ENCODE measurements at places on chromosomes 13 and 19.

DNA sequence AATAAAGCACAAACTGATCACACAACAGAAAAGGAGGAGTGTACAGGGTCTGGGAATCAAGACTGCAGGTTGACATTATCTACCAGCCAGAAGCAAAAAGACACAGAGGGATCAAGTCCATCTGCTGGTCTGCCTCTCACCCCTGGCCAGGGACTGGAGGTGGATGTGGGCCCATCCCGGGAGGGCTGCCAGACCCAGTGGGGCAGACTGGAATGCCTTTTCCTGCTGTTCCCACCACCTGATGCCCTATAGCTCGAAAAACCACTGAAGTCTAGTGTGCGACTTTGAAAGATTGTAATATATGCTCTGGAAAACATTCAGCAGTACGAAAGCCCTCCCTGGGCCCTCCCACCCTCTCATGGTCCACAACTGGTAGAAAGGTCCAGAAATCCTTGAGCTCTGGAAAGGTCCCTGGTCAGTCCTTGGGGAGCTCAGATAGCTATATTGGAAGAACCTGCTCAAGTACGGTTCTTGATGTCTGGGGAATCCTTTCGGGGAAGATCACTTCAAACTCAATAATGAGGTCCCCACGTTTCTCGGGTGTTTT is 2.6 kb downstream of the DNAJB1 start:
- DNase-seq = no peak

DNA sequence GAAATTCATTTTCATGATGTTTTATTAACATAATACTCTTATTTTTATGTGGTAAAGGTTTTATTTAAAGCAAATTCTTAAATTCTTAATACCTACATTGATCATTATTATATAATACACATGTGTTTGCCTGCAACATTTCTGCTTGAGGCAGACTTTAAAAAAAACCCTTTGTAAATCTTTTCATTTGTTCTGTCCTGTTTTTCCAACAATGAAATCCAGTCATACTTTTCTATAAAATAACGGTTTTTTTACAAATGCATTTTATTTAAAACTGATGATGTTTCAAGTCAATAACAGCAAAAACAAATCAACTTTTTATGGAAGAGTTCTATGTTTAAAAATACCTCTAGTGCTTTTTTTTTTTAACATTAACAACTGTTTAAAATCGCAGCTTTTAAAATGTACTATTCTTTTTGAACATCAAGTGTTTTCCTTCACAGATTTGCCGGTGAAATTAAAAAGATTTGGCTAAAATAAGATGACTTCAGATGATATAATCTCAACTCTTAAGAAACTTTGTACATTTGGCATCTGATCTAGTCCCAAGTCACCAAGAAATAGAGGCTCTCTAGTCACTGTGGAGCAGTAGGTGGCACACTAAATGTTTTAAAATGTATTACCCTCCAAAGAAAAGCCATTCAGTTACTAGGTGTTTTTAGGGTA is 5.1 kb downstream of the POU4F1 start:
- no peak for DNase-seq

- DNase-seq = no peak
These were observed 894.4 kb upstream of the PCDH9 start for GRCh38 chr13:68124437-68125086.

GRCh38 chr13:77928909-77929308 is 10.3 kb upstream of the EDNRB start:
- DNase-seq = no peak

- DNase-seq = no peak
These were observed 253.6 kb downstream of the MTUS2 start for GRCh38 chr13:29073755-29074154.

GRCh38 chr19:47886010-47886559 is at the start of gene SULT2A1:
SULT2A1 (minus strand) TSS chr19:47886315; CDS start chr19:47886257, 58 bp downstream.
- DNase-seq = no peak

GRCh38 chr13:26590379-26590778 is 32.9 kb downstream of the WASF3 start:
- no peak for DNase-seq

DNA sequence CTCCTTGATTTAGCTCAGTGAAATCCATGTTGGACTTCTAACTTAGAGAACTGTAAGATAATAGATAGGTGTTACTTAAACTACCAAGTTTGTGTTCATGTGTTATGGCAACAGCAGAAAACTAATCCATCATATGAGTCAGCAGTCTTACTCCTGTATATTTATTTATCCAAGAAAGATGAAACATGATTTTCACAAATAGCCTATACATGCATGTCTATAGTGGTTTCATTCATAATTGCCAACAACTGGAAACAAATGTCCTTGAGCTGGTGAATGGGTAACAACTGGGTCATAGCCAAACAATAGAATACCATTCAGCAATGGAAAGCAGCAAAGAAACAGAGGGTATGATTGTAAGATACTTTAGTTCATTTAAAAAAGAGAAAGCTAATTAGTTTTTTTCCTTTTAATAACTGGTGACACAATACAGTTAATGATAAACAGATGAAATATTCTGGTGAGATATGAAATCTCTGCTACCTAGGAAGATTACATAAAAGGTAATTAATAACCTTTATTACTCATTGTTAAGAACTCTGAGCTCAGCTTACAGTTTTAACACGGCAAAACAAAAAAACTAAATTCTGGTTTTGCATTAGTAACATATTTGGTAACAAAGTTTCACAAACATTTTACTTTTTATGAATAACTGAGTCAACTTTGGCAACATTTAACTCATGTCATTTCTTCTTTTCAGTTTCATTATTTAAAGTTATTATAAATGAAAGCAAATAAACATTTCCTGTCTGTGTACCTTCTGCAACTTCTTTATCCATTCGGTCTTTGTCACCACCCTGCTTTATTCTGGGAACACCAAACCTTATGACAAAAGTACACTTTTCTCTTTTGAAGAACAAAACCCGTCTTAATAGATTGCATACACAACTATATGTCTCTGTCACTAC is 181.3 kb downstream of the LIG4 start:
- no peak for DNase-seq

DNA sequence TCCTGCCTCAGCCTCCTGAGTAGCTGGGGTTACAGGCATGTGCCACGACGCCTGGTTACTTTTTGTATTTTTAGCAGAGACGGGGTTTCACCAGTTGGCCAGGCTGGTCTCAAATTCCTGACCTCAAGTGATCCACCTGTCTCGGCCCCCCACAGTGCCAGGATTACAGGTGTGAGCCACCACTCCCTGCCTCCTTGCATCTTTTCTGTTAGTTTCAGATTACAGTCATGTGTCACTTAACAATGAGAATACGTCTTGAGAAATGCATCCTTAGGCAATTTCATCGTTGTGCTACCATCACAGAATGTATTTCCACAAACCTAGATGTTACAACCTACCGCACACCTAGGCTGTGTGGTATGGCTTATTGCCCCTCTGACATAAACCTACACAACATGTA is 180.4 kb downstream of the TM9SF2 start:
- DNase-seq = no peak

DNA sequence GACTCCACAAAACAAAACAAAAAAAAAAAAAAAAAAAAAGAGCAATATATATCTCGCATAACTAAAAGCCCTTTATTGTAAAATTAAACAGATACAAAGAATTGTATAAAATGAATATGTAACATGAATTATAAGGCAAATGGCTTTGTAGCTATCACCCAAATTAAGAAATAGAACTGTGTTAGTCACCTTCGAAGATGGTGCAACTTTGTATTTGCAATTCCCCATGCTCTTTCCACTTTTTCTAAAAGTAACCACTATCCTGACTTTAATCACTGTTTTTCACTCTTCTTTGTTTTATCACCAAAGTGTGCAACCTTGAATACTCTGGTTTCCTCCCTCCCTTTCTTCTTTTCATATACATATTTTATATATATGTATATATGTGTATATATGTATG is 57.1 kb upstream of the HTR2A start:
- no peak for DNase-seq

DNA sequence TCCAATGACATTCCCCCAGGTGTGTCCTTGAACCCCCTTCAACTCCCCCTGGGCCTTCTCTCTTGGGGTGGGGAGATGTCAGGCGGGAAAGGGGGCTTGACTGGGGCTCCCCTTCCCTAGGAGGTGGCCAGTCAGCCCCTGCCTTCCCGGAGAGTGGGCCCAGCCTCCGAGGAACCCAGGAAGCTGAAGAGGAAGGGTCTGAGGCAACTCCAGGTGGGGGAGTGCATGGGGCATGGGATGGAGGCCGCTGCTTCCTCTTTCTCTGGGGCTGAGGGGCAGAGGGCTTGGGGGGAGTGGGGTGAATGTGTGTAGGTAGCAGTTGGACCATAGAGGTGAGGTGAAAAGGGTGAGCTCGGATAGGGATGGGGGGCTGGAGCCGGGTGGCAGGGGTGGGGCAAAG is 2.7 kb upstream of the INAFM1 start:
- no peak for DNase-seq

- no peak for DNase-seq
These were observed 3.9 kb upstream of the RNF6 start for GRCh38 chr13:26225896-26226617.

GRCh38 chr19:52221831-52222375 is 32.1 kb downstream of the PPP2R1A start:
- DNase-seq = no peak

DNA sequence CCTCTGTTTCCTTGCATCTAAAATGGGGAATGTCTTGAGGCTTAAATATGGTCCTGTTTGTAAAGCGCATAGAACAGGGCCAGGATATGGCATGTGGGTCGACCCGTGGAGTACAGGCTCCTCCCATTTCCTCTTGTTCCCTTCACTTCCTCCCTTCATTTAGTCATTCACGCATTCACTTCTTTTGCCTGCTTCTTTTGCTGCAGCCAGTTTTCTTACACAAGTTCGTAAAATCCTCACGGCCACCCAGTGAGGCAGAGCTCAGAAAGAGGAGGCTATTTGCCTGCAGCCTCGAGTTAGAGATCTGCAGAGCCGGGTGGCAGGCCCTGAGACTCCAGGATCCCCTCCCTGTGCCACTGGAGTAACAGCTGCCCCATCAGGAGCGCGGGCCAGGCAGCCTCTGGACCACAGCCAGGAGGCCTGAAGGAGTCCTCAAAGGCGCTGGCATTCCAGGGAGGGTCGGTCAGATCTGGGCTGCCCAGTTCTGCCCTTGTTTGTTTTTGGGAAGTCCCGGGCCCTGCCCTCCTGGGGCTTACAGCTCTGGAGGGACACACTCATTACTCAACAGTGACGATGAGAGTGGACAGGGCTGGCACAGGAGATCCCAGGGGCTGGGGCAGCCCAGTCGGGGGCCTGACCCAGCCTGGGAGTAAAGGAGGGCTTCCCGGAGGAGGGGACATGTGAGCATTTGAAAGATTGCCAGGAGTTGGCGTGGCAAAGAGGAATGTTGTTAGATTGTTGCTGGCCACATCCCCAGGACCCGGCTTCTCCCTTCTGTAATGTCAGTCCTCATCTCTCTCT is 4.6 kb downstream of the PPP5C start:
- no peak for DNase-seq

GRCh38 chr19:17058236-17058635 is 17.0 kb downstream of the HAUS8 start:
- no peak for DNase-seq

GRCh38 chr19:16203256-16204004 is 5.7 kb downstream of the AP1M1 start:
- no peak for DNase-seq

- DNase-seq = no peak
These were observed 342 bp upstream of the SIGLEC10 start for GRCh38 chr19:51417810-51418157.

DNA sequence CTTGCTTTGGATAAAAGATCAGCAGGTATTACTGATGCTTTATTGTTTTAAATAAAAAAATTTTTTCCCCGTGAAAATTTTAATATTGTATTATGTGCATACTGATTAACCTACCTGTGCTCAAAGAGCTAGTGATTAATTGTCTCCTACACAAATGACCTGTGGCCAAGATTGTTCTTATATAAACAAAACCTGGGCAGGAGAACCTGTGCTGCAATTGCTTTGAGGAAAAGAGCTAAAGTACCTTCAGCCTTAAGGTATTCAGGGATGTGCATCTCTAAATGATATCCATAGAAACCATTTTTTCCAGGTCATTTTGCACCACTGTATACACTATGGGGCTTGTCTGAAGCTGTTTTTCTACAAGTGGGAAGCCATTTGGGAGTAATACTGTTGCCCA is 1.2 kb downstream of the FRY start:
- DNase-seq = no peak

- no peak for DNase-seq
These were observed 306 bp downstream of the ZNF540 start for GRCh38 chr19:37594982-37595382.

GRCh38 chr19:12526542-12526941 is 24.7 kb downstream of the ZNF564 start:
- no peak for DNase-seq

- no peak for DNase-seq
These were observed 46.4 kb downstream of the N4BP2L1 start for GRCh38 chr13:32381539-32381938.

- DNase-seq = no peak
These were observed 51.1 kb downstream of the OLFM4 start for GRCh38 chr13:53079691-53080090.

GRCh38 chr19:49710372-49710951 is 19.5 kb downstream of the CPT1C start:
- DNase-seq = no peak

- no peak for DNase-seq
These were observed 210.6 kb downstream of the IRS2 start for GRCh38 chr13:109575821-109576220.

DNA sequence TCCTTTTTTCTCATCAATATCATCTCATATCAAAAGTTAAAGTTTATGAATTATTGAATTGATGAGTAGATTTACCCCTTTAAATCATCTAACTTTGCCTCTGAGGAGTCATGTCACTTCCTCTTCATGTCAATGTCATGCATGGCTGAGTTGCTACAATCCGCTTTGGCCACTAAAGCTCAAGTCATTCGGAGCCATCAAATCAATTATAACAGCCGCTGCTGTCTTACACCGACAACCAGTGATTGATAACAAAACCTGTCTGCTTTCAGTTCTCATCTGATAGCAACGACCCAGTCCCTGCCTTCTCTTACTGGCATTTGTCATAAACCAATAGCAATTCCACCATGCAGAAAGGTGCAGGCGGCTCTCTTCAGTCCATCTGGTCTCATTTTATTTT is 429.3 kb downstream of the DIAPH3 start:
- DNase-seq = no peak

All from NCI-H1417 treated with DMSO at 0.1 percent for 48 hours (cell line).